ENCODE measurements at places on chromosomes 5 and 9.

DNA sequence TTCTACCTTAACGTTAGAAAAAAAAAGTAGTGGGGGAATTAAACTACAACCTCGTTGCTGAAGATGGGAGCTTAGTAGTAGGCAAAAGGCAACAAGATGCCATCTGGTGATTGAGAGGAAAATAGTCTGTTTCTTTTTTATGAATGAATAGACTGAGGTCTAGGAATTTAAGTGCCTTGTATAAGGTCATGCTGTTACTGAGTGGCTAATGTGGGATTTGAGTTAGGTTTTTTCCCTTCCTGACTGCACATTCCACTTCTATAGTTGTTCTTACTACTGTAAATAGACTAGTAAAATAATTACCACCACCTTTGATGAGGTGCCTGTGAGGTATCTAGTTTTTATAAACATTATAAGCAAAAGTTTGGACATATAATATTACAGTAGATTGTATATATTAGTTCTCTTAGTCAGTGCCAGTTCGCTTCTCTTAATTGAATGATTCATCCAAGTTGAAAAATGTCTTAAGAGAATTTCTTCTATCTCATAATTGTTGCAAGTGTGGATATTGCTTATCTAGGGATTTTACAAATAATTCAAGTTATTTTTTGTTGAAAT is 19.1 kb downstream of the FSD1L start:
- ATAC-seq = no peak

GRCh38 chr9:37157726-37158377 is 37.5 kb downstream of the ZCCHC7 start:
- ATAC-seq = no peak

GRCh38 chr9:93958819-93959682 is 3.9 kb upstream of the BARX1 start:
- ATAC-seq = peak; percentile 7

DNA sequence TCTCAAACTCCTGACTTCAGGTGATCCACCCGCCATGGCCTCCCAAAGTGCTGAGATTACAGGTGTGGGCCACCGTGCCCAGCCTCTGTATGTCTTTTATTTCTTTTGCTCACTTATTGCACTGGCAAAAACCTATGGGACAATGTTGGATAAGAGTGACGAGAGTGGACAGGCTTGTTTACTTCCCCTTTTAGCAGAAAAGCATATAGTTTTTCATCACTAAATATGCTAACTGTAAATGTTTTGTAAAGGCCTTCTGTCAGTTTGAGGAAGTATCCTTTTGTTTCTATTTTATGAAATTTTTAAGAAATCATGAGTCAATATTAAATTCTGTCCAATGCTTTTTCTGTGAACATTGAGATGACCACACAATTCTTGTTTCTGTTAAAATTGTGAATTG is 103.3 kb downstream of the AUH start:
- ATAC-seq = no peak

GRCh38 chr5:85452322-85453025 is 1067.8 kb upstream of the EDIL3 start:
- no peak for ATAC-seq

- no peak for ATAC-seq
Measured at GRCh38 chr5:15391704-15392397, 108.1 kb upstream of the FBXL7 start.

DNA sequence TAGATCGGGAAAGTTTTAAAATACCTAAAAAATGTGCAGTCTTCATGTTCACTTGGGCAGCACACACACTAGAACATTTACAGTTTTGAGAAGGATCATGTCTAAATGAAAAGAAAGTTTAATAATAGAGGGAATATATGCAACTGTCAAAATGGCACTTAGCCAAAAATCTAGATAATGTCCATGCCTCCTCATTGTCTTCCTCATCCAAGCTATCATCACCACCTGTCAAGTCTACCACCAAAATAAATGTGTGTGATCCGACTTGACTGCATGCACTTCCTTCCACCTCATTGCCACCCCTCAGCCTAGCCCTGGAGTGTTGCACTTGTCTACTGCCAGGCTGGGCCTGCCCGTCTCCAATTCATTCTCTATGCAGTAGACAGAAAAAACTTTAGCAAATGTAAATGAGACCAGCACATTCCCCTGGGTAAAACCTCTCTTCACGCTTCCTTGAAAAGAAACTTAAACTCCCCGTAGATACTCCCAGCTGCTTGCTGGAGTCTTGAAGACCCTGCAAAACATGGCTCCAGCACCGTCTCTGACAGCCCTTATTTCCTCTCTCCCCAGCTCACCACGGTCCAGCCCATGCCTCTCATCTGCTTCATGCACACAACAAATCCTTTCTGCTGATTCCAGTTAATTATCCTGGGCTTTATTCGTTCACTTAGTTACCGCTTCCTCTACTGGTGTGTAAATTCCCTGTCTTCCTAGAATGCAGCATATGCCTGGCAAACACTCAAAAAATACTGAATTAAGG is 66.9 kb downstream of the FANCC start:
- no peak for ATAC-seq

DNA sequence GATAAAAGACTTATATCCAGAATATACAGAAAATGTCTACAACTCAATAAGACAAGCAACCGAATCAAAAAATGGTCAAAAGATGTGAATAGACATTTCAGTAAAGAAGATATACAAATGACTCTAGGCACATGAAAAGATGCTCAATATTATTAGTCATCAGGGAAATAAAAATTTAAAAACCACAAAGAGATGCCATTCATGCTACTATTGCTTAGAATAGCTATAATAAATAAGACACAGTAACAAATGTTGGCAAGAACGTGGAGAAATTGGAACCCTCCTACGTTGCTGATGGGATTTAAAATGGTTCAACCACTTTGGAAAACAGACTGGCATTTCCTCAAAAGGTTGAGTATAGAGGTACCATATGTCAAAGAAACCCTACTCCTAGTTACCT is 39.8 kb downstream of the POLK start:
- no peak for ATAC-seq

DNA sequence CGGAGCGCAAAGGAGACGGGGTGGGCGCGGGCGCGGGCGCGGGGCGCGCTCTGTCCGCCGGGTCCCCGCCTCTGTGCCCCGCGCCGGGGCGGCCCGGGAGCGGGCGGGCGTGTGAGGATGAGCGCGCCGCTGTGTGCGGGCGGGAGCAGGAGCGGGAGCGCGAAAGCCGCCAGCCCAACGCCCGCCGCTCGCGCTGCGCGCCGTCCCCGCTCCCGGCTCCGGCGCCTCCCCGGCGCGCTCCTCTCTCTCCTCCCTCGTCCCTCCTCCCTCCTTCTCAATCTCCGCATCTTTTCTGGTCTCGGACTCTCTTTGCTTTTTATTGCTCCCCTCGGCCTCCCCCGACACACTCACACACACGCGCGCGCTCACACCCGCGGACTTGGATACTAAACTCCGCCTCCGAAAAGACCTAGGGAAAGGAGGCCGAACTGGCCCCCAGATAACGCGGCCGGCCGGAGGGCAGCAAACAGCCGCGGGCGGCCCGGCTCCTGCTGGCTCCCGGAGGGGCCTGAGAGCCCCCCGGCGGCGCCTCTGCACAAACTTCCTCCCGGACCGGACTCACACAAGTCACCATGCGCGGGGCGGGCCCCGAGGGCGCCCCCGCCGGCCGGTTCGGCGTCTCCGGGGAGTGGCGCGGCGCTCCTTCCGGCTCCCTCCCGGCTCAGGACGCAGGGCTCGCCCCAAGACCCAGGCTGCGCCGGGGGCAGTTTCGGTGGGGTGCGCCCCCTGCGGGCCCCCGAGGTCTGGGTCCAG is at the start of gene FIBCD1:
Gene FIBCD1, minus strand, starts transcription at position 596 of the 753 bp plus-strand sequence. CDS start 640 bp downstream, outside the sequence.
- ATAC-seq = peak; percentile 11

- ATAC-seq = no peak
Measured at GRCh38 chr5:44542470-44542869, 153.2 kb upstream of the FGF10 start.

DNA sequence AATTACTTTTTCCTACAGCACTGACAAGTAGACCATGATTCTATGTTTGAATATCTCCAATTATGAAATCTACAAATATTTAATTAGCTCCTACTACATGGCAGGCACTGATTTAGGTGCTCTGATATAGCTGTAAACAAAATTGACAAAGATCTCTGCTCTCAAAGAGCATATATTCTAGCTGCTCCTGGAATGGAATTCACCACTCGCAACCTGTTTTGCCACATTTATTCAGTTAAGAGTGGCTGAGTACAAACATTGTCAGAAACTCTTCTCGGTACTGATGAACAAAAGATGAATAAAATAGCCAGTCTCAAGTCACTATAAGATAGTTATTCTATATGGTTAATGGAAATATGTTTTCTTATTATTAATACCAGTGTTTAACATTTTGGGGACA is 114.2 kb upstream of the PDE4D start:
- no peak for ATAC-seq

DNA sequence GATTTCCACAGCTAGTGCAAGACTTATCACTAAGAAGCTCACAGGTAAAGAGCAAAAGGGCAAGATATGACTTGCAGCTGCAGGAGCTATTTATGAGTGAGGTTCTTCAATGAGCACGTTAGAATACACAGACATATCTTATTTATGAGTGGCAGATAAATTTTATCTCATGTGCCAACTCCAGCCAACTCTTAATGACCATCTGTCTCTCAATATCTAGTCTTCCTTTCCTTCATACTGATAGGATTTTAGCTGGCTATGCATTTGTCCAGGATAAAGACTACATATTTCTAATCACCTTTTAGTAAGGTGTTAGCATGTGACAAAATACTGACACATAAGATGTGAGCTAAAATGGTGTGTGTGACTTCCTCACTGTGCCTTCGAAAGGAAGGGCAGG is 304.5 kb downstream of the TRPM3 start:
- ATAC-seq = no peak

GRCh38 chr9:13131416-13131815 is 148.1 kb downstream of the MPDZ start:
- ATAC-seq = no peak

DNA sequence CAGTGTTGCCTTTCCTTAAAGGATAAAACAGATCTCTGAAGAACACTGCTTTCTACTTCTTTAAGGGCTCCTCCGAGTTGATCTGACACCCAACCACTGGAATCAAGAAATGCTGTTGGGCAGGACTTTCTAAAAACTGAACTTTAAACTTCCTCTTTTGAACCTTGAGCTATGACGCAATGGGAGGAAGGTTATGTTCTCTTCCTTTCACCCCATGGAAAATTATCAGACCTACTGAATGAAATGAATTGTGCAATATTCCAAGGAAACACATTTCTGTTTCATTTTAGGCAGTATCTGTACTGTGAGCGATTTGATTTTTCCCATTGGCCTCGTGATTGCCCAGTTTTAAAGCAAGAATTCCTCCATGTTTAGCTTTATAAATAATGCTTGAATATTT is 206.0 kb upstream of the PRR16 start:
- ATAC-seq = no peak

- peak; percentile 19 for ATAC-seq
Measured at GRCh38 chr9:130219661-130220096, 45.9 kb upstream of the HMCN2 start.

GRCh38 chr5:74016373-74016772 is 390.4 kb downstream of the ARHGEF28 start:
- ATAC-seq = peak; percentile 26

DNA sequence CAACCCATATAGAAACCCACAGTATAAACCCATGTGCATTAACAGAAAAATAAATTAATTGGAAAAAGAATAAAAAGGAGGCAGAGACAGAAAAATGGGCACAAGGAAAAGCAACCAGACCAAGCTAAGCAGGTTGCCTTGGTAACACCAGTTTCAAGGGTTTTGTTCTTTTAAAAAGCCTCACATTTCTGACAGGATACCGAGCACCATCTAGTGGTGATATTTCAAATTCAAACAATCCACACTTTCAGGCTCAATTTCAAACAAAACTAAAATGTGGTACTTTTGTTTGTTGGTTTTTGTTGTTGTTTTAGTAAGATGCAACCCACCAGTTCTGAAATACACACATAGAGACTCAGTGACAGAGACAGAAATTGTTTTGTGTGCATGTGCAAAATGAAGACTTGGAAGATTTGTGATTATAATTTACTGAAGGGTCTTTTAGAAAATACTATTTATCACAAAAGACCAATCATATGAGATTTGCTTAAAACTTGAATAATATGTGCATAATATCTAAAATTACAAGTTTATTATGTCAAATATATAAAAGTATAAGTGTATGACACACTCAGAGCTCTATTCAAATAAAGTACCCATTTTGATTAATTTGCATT is 318.2 kb downstream of the SLCO4C1 start:
- ATAC-seq = no peak

DNA sequence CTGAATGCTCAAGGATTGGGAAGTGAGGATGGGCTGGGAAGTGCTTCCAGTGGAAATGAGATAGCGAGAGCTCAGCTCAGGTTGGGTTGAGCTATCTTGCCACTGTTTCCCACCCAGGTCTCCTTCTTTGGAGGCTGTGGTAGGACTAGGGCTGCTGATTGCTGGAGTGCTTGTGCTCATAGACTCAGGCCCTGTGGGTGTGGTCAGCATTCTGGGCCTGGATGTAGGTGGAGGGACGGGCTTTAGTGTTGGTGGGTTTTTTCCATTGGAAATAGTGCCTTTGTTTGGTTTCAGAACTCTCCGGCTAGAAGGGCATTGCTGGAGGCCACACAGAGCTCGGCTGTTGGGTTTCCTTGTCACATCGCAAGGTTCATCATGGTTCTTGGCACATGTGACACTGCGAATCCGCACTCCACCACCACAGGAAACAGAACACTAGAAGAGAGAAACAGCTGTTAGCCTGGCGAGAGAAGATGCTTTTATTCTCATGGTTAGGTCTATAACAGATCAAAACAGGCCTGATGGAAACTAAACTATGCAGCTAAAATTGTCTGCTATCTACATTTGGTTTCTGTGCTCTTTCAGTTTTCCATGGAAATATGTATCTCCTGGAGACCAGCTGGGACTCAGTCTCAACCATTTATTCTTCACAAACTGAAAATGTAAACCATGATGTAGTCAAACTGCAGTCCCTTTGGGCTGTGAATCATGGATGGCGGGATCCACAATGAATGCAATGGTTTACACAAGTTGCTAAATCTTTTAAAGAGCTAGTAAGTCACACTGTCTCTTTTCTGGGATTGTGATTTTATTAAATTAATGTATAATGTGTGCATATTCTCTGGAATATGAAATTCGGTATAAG is 136.2 kb downstream of the TARS1 start:
- ATAC-seq = no peak

- ATAC-seq = no peak
Measured at GRCh38 chr5:116733991-116734975, 159.7 kb upstream of the SEMA6A start.

DNA sequence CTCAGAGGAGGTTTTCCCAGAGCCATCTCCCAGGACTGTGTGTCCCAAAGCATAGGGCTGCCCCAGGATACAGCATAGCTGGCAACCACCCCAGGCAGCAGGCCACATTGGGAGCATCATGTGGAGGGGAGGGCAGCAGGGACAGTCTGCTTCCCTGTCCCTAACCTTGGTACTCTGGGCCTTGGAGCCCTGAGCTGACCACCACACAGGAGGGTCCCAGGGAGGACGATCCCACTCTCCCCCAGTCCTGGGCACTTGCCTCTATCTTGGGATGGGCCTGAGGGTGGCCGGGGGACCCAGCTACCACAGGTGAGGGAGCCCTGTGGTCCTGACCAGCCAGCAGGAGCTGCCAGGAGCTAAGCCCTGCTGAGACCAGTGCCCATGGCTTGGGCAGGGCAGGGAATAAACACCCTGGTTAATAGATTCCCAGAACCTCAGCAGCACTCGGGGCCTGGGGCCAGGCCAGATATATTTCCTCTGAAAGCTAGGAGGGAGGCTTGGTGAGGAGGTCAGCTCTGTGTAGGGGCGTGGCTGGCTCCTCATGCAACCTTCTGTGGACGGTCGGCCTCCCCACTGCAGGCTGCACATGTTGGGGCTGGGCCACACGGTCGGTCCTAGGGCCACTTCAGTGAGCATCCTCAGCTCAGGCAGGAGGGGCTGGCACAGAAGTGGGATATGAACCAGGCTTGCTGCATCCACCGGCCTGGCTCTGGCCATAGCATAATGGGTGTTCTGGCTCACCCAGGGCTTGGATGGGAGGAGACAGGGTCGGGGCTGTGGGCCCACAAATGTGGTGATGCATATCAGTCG is 4.2 kb downstream of the NINJ1 start:
- ATAC-seq = no peak
